WTC11 (cell line): ENCODE measurements at places on chromosomes 6 and 20. TPM values are rescaled to one million over a fixed set of nuclear protein-coding genes. Genes with fewer than 3 reads are reported as not detected.

The LY6G5C gene
- total RNA-seq = 0.98 to 1.6 TPM (median 1.0 TPM) in 3 replicates

The ACTL10 gene
- total RNA-seq = 1.3 to 1.9 TPM (median 1.5 TPM) in 3 replicates

DNA sequence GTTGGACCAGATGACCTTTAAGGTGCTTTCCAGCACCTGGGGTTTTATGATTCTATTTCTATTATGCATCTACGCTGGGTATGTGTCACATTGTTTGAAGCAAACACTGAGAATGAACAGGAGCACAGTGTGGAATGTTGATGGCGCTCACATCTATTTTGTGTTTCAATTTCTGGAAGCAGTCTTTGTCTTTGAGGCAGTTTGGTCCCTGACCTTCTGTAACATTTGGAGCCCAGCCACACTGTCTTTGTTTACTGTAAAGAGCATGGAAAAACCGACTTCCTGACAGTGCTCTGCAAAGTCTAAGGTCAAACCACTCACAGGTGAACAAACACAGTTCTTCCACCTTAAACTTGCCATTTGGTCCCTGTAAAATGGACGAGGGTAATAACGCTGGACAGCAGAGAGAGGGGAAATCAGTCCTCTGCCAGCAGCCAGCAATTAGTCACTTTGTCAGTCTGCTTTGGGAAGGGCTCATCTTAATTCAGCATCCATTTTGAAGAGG, 155.5 kb downstream of the PRL start:
- no peak for DNase-seq

DNA sequence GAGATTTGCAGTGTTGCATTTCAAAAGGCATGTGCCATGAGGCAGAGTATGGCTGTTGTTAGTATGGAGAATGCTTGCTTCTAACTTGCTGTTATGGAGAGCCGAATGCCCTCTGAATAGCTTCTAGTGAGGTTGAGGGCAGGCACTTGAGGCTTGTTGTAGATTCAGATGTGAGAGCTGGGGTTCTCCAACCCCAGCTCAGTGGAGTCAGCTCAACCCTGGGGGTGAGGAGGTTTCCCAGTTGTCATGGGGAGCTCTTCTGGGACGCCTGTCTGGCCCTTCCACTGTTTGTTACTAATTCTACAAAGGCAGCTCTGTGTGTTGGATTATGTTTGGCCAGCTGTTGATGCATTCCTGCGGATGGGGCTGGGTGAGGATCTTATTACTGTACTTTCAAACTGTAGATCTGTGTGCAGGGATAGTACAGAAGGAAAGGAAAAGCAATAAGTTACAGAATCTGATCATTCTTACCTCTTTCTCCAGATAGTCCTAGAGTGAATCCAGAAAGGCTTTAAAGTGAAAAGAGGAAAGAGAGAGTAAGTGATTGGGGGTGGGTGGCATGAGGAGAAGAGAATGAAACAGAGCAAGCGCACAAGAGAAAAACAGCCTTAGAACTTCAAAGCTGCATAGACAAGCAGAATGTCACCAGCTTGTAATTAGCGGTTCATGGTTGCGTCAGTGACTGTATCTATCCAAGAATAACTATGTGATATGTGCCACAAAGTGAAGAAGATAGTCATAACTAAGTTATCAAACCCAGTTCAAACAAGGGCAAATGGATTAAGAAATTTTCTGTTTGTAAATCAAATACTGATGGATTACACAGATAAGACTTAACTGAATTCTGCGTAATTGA, 148.7 kb downstream of the PRL start:
- DNase-seq = no peak

DNA sequence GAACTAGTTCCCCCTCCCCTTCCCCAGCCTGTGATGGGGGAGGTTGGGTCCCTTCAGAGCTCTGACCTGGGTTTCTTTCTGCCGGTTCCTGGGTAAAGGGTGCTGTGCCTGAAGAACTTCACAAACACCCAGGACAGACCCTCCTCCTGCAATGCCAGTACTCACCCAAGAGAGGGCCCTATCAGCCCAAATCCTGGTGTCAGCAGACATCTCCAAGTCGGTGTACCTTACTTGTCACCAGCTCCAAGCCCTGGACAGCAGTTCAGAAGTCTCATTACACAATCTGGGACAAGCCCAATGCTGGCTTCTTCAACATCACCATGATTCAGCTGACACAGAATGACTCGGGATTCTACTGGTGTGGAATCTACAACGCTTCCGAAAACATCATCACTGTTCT, 467 bp downstream of the TREML4 start:
- peak; percentile 46 for DNase-seq

DNA sequence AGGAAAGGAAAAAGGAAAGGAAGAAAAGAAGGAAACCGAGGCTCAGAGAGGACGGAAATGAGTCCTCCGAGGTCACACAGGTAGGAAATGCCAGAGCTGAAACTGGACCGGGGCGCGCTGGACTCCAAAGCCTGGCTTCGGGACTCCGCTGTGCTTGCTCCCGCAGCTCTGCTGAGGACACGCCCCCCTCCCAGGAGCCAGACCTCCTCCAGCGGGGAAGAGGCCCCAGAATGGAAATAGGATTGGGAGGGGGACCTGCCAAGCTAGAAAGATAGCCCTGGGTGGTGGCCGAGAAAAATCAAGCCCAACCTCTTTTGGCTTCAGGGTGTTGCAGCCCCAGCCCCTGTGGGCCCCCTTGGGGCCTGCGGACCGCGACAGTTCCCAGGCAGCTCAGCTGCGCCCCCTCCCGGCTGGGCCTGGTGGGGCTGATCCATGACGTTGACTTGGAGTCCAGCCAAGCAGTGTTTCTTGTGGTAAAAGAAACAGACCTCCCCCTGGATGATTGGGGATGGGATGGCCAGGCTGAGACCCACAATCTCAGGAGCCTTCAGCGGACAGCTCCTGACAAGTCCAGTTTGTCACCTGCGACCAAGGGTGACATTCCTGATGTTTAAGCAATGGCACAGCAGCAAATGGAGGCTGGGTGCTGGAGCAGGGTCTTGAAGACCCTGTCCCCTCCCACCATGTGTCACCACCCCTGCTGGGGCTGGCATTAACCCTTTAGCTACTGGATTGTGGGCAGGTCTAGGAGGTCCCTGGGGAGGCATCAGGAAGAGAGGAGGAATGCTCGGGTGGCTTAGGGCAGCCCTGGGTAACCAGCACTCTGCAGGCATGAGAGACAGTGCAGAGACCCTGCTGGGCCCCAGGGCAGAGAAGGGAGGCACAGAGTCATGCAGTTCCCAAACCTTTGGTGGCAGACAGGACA, 55.4 kb downstream of the RIPOR3 start:
- DNase-seq = peak; percentile 93

DNA sequence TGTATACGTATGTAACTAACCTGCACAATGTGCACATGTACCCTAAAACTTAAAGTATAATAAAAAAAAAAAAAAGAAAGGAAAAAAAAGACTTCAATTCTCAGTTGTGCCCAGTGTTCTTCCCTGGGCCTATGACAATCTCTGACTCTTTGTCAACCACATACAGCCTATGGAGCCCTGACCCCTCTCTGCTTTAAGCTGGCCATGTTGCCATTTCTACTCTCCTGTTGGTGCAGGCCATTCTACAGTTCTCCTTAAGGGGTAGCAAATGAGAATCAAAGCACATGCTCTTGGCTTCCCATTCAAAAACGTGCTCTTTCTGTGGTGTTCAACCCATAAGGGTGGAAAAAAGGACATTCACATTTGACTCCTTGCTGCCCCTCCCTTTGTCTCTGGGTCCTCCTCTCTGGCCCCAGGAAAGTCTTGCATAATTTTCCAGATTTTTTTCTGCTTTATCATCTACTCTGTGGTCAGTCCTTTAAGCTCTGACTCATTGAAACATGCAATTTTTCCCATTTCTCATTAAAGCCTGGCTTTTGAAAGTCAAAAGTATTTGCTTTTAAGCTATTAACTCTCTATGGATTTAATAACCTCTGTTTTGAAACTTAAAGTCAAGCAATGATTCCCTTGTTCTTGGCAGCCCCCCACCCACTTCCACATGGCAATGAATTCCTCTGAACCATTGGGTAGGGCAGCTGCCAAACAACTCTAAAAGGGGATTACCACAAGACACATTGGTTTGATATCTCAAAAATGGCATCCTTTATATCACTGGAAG, 208.6 kb upstream of the MCHR2 start:
- no peak for DNase-seq

GRCh38 chr6:119172824-119173223, 94.4 kb upstream of the FAM184A start:
- DNase-seq = no peak

- no peak for DNase-seq
These were observed 21.5 kb downstream of the ACSS1 start for GRCh38 chr20:25036331-25036936.

DNA sequence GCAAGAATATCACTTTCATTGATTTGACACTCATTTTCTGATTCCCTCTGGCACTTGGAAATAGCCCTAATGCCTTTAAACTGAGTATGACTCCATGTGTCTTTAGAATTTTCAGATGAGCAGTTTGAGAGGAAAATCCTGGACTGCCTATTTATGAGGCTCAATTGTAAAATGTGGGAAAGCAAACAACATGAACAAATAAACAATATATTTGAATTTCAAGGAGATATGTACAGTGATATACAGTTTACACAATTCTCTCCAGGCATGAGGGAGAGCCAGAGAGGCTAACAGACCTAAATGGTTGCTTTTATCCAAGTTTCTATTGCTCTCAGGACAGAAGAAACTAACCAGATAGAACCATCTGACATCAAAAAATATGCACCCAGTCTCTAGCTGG, 748.2 kb upstream of the NRSN1 start:
- DNase-seq = no peak

DNA sequence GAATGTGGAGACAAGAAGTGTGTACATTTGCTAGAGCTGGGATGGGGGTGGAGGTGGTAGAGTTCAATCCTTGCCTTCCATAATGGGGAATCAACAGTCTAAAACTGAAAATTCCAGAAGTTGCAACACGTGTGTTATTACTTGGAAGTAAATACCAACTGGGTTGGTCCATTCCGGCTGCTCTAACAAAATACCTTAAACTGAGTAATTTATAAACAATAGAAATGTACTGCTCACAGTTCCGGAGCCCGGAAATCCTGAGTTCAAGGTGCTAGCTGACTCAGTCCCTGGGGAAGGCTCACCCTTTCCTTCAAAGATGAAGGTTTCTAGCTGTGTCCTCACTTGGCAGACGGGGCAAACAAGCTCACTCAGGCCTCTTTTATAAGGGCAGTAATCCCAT, 59.0 kb downstream of the RIN2 start:
- DNase-seq = no peak

GRCh38 chr6:152167641-152168603, 360.4 kb downstream of the ESR1 start:
- DNase-seq = no peak

DNA sequence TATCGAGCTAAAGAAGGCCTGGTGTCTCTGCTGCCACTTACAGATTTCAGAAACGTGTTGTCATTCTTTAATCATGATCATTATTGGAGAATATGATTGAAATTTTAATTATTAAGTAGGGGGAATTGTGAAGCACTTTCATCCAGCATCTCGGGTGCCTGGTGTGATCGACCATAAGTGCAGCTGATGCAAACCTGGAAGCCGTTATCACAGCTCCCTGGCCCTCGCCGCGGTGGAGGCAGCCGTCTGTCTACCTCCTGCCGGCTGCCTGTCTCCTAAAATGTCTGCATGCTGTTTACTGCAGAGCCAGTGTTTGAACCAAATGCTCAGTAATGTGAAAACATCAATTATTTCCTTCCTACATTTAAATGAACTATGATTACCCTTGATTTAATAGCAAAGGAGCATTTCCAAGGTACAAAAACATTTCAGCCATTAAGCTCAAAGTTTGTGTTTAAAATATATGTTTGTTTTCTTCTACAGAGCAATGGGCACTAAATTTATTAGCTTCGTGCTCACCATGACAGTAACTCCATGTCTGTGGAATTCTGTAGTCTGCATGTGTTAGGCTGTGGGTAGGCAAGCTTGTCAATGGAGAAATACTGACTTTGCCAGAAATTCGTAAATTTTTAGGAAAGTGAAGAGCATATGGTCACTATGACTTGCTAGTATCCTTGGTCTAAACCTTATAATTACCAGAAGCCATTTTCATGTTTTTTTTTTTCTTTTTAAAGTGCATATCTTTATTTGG, 184.5 kb upstream of the AGPAT4 start:
- DNase-seq = no peak

- DNase-seq = no peak
These were observed 17.2 kb upstream of the DST start for GRCh38 chr6:56659721-56660380.

- no peak for DNase-seq
These were observed 257.7 kb upstream of the MARCKS start for GRCh38 chr6:113599444-113599843.

- no peak for DNase-seq
These were observed 72.7 kb upstream of the GATA5 start for GRCh38 chr20:62548471-62548870.

DNA sequence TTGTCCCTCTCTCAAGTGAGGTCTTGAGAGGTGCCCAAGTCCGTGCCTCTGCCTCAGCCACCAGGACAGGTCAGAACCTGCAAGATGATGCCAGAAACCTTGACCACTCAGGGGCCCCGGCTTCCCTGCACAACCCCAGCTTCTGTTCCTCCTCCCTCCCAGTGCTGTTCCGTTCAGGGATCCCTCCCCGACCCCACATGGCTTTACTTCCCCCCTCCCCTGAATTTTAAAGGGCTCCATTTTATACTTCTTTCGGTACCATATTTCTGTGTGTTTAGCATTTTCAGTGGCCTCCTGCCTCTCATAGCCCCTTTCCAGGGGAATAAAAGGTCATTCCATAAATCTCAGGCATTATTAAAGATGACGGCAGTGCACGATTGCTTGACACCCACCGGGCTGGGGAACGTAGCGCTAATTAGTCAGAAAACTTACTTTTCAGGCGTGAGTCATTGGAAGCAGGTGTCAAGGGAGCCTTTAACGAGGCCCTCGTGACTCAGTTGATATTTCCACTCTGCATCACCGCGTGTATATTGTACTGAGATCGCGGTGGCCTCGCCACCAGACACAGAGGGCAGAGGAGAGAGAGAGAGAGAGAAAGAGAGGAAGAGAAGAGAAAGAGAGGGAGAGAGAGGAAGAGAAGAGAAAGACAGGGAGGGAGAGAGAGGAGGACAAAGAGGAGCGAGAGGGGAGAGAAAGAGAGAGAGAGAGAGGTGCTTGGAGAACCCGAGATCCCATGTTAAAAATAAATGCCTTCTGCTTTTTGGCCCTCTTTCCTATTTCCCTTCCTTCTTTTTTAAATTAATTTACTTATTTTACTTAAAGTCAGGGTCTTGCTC, 21.3 kb downstream of the KCNG1 start:
- no peak for DNase-seq

- DNase-seq = no peak
These were observed 377.7 kb downstream of the CDH4 start for GRCh38 chr20:61629602-61630390.

DNA sequence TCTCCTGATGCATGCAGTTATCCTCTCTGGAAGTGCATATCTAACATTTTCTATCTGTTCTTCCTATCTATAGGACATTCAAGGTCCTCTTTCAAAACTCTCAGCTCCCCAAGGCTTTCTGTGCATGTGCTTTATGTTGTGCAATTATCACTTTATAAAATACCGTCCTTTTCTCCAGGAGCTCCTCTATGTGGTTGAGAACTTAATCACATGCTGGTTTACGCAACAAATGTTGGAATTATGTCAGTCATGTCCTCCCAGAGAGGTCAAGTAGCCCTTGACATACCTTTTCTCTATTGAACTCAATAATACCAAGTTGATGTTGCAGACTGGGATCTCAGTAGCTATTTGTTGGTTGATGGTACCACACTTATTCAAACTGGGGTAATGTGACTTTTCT, 388.4 kb downstream of the BTBD3 start:
- no peak for DNase-seq

- DNase-seq = no peak
These were observed 41.7 kb downstream of the BCKDHB start for GRCh38 chr6:80148220-80148619.
